ENCODE measurements at places on chromosomes 3 and 15.

DNA sequence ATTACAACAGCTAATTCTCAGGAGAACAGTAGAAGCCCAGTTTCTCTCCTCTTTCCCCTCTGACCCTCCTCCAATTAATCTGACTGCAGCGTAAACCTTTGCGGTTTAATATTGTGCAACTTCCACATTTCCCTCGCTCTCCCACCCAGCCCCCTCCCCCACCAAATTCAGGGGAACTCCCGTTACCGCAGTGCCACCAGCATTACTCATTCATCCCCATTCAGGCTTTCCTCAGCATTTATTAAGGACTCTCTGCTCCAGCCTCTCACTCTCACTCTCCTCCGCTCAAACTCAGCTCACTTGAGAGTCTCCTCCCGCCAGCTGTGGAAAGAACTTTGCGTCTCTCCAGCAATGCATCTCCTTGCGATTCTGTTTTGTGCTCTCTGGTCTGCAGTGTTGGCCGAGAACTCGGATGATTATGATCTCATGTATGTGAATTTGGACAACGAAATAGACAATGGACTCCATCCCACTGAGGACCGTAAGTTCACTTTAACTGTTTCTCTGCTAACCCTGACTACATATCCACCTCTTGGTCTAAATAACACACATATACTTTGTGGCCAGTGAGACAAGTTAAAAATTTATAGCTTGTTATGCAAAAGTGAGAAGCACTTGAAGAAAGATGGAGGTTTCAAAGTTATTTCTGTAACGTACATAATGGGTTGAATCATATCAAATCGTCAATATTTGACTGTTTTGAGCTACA is at the start of gene PTX3:
Gene PTX3 (plus strand): TSS at position 268 of the 709 bp plus-strand sequence. CDS start 84 bp downstream, at position 352.
- peak; percentile 80 for DNase-seq

DNA sequence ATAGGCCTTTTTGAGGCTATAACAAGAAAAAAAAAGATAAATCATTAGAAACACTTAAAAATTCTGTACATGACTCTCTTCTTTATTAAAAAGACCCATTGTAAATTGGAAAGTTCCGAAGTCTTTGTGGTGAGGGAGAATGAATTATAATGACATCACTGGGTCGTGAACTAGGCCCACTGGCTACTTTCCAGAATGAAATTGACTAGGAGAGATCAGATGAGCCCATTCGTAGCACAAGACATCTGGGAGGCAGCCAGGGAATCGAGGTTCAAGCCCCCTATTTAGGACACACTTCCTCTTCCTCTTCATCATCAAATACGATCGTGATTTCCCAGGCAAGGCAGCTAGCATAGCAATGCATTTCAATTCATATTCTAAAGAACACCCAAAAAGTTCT is 889.8 kb upstream of the NR2F2 start:
- DNase-seq = peak; percentile 82

- DNase-seq = no peak
Observed at GRCh38 chr3:187978433-187979011, 175.4 kb upstream of the LPP start.

- no peak for DNase-seq
Observed at GRCh38 chr15:72725446-72725845, 39.4 kb downstream of the BBS4 start.

DNA sequence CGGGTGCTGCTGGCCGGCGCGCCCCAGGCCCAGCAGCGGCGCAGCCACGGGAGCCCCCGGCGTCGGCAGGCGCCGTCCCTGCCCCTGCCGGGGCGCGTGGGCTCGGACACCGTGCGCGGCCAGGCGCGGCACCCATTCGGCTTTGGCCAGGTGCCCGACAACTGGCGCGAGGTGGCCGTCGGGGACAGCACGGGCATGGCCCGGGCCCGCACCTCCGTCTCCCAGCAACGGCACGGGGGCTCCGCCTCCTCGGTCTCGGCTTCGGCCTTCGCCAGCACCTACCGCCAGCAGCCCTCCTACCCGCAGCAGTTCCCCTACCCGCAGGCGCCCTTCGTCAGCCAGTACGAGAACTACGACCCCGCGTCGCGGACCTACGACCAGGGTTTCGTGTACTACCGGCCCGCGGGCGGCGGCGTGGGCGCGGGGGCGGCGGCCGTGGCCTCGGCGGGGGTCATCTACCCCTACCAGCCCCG is 777 bp downstream of the LOXL1 start:
- DNase-seq = peak; percentile 57

DNA sequence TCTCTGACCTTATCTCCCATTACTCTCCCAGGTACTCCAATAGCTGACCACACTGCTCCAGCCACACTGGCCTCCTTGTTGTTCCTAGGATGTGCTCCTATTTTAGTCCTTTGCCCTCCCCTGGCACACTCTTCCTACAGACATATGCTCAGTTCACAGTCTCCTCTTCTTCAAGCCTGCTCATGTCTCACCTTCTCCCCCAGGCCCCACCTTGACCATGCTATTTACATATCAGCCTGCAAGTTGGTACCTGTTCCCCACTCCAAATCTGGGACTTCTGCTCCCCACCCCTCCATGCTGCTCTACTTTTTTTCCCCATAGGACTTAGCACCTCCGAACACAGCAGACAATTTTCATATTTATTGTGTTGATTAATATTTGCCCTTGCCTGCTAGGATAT is 84.9 kb upstream of the BCL6 start:
- no peak for DNase-seq

GRCh38 chr3:51671734-51672475 is 853 bp downstream of the TEX264 start:
- DNase-seq = peak; percentile 75

- DNase-seq = peak; percentile 98
Observed at GRCh38 chr15:70111203-70112073, 13.7 kb upstream of the TLE3 start.

GRCh38 chr15:40558952-40559742 is 5.7 kb downstream of the CCDC32 start:
- DNase-seq = no peak

DNA sequence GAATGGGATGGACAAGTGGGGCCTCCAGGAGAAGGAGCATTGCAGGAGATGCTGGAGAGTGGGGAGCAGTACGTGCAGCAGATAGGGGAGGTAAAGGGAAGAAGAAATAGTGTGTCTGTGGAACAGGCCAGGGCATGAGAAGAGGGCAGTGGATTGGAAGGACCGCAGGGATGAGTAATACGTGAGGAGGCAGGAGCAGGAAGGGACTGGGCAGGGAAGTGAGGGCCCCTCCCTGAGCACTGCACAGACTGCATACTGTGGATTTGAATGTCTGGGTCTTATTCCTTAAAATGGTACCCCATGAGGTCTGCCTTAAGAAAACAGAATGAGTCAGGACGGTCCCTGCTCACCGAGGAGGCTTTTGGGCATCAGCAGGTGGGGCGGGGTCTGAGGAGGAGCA is 210.0 kb upstream of the NDN start:
- no peak for DNase-seq

- DNase-seq = peak; percentile 14
Observed at GRCh38 chr3:193237030-193237429, 4.0 kb upstream of the PLAAT1 start.

DNA sequence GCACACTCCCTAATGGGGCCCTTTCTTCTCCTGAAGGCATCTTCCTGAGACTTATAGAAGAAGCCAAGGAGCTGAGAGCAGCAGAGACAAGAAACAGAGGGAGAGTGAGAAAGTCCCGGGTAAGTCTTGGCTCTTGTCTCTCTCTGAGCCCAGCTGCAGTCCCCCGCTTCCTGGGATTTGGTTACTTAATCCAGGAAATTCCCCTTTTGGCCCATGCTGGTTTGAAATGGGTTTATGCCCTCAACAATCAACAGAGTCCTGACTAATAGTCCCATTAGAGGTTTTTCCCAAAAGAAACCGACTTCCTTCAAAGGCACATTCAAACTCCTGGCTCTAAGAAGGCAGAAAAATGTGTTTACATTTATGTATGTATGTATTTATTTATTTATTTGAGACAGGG is 22.0 kb downstream of the TMEM158 start:
- no peak for DNase-seq

- DNase-seq = peak; percentile 79
Observed at GRCh38 chr15:89017370-89018066, 70.7 kb upstream of the ABHD2 start.

- DNase-seq = no peak
Observed at GRCh38 chr3:180180795-180181194, 144.1 kb upstream of the PEX5L start.

DNA sequence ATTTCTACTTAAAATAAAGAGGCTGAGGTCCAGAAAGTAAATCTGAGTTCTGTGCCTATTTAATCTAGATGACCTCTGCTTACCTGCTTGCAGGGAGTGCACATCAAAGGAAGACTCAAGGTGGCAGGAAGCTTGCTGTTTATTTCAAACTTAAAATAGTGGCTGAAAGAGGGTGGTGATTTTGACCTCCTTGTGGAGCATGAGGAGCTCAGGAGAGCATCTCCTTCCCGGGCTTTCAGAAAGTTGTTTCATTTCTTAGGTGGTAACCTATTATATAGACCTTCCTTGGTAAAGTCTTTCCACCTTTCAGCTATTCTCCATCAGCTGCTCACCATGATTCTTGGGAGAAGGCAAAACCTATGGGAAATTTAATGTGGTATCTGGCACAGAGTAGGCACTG is 494 bp downstream of the GCSAM start:
- no peak for DNase-seq

- no peak for DNase-seq
Observed at GRCh38 chr3:12396471-12396870, 87.8 kb upstream of the TSEN2 start.

GRCh38 chr15:89628806-89629715 is 26.2 kb downstream of the KIF7 start:
- DNase-seq = no peak

- DNase-seq = no peak
Observed at GRCh38 chr3:151544164-151544548, 83.3 kb upstream of the IGSF10 start.

DNA sequence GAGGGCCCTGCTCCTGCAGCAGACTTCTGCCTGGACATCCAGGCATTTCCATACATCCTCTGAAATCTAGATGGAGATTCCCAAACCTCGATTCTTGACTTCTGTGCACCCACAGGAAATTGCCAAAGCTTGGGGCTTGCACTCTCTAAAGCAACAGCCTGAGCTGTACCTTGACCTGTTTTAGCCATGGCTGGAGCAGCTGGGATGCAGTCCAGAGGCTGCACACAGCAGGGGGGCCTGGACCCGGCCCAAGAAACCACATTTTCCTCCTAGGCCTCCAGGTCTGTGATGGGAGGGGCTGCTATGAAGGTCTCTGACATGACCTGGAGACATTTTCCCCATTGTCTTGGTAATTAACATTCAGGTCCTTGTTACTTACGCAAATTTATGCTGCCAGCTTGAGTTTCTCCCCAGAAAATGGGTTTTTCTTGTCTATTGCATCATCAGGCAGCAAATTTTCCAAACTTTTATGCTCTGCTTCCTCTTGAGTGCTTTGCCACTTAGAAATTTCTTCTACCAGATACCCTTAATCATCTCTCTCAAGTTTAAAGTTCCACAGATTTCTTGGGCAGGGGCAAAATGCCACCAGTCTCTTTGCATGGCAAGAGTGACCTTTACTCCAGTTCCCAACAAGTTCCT is 11.8 kb upstream of the MYO5A start:
- DNase-seq = no peak

- DNase-seq = peak; percentile 57
Observed at GRCh38 chr15:66743703-66744536, 41.9 kb downstream of the SMAD6 start.

GRCh38 chr3:65576966-65577365 is 461.8 kb downstream of the MAGI1 start:
- DNase-seq = no peak

- DNase-seq = no peak
Observed at GRCh38 chr3:49377483-49377882, 19.3 kb upstream of the GPX1 start.

DNA sequence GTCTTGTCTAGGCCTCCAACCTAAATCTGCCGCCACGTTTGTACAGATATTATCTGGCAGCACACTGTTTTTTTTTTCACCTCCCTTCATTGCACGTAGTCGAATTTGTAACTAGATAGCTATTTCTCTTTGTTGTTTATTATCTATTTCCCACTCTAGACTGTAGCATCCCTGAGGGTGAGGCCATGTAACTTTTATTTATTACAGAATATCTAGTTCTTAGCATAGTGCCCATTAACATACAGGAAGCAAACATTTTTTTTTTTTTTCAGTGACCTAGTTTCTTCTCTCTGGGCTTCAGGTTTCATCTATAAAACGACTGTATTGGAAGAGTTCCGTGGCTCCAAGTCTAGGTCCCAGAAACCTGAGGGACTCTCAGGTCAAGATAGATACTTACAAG is 354.3 kb downstream of the FGF12 start:
- no peak for DNase-seq

DNA sequence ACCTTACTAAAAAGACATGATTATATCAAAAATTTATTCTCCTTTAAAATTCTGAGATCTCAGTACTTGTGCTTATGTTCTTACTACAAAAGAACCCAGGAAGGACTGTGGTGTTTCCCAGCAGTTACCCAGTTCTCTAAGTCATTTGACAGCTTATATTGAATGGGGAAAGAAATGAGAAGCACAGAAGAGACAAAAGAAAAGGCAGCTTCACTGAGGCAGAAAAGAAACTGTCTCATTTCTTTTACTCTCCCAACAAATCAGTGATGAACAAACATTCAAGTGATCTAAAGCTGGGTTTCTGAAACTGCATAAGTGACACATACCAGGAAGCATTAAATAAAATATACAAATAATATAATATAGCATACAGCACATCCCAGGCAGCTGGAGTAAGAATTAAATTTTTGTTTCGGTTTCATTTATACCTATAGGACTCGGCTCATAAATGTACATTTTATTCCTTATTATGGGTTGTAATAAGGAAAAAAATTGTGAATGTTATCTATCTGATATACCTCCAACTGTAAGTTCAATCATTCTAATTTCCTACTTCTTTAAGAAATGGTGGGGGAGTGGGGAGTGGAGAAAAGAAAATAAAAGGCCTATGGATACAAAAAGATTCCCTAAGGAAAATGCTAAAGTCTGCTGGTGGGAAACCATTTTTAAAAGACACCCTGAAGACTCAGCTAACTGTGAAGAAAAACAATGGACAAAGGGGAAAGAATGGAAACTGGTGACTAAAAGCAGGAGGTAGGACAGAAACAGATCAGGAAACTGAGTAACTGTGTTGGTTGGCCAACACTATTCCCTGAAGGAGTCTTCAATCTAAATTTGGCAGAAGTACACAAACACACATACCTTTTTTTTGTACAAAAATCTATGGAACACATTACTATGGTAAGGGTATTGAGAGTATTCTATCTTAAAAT is 156.8 kb downstream of the TBC1D5 start:
- DNase-seq = no peak

DNA sequence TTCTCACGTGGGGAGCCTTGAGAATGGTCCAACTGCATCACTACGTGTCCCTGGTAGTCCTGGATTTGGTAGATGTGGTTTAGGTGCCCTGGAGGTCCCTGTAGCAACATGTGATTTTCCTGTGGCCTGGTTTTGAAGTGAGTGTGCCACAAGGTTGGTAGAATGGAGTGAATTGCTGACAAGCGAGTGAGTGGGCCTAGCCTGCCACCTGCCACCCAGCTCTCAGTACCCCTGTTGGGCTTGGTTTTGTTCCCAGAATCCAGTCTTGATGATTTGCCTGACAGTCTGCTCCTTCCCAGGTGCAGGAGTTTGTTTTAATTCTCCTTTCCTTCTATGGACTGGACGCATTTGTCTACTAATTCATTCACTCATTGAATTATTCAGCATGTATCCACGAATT is 19.4 kb downstream of the RPLP1 start:
- DNase-seq = no peak
